ENCODE measurements at places on chromosomes 2 and 18. TPM values are rescaled to one million over a fixed set of nuclear protein-coding genes. Genes with fewer than 3 reads are reported as not detected.

GRCh38 chr2:142596334-142597088 lies 281.0 kb upstream of the KYNU start:
- DNase-seq, result no peak

- no peak for DNase-seq
Measured at GRCh38 chr2:113842919-113843736, 46.8 kb upstream of the ACTR3 start.

GRCh38 chr2:240460253-240460711 lies 24.8 kb downstream of the GPC1 start:
- peak; percentile 0 for DNase-seq

DNA sequence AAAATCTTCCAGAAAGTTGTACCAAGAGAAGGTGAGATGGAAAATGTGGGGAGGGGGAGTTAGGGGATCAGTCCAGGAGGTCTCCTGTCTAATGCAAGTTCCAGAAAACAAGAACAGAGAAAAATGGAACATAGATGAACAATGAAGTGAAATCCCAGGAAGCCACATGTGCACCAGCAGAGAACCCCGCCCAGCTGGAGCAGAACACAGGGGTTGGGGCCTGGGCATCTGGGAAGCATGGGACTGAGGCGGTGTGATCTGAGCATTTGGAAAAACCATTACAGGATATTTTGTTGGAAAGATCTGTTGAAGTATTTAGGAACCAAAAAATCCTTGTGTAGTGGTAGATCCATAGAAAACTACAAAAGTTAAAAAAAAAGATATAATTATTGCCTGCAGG lies 133.7 kb downstream of the INO80D start:
- no peak for DNase-seq

LCT gene
- 0.29 TPM for total RNA-seq

DNA sequence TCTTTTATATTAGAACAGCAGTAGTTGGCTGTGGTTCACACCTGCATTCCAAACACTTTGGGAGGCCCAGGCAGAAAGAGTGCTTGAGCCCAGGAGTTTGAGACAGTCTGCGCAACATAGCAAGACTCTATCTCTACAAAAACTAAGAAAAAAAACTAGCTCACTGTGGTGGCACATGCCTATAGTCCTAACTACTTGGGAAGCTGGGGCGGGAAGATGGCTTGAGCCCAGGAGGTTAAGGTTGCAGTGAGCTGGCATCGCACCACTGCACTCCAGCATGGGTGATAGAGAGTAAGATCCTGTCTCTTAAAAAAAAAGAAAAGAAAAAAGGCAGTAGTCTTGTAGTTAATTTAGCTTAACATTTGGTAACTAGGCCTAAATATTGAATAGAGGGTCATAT lies 136.6 kb downstream of the AGPS start:
- DNase-seq, result no peak

DNA sequence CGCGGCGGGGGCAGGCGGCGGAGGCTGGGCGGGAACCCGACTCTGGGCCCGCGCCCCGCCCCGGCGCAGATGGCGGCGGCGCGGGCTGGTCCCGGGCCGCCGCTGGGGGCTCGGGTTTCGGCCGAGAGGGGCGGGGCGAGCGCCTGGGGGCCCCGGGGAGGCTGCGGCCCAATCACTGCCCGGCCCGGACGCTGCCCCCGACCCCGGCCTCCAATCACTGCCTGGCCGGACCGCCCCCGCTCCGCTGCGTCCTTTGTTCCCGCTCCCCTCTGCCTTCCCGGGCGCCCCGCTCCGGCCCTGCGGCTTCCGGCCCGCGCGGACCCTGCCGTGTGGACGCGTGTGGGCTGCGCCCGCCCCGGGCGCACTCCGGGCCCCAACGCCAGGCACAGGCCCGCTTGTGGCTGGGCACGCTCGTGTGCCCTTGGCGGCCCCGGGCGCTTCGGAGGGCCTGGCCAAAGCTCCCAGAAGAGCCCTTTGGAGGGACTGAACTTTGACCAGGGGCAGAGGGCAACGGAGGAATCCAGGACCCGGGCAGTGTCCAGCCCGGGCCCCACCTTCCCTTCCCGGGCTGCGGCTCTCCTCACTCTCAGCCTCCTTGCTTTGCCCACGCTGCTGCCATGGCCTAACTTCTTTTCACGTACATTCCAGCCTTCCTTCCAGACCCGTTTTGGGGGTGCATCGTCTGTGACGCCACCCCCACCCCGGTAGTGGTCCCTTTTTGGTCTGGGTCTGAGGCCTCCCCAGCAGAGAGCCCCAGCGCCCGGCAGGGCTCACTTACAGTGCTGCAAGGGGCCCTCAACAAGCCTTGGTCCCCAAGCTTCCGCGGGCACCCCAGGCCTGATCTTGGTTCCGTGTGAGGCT lies 27.1 kb upstream of the PTMA start:
- peak; percentile 23 for DNase-seq

DNA sequence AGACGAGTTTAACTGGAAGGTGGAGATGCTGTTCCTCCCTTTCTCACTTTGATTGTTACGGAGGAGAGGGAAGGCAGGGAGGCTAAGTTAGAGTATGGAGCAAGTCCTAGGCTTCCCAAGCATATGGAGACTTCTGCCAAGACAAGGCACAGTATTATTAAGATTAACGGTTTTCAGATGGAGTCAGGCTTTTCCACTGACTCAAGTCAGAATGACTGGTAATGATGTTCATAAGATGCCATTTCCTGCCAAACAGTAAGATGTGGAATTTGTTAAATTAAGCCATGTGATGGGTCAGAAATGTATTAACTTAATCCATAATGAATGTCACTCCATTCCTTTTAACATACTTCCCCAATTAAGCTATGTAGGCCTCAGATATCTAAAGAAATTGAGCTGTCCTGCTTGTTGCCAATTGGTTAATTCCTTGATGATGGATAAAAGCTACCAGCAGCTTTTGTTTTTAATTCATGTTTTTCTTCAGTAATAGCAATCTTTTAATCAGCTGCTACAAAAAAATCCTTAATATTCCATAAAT lies 383.7 kb downstream of the ZNF521 start:
- no peak for DNase-seq

EFHD1 gene
- 1.8 TPM for total RNA-seq

GRCh38 chr2:23092831-23093230 lies 292.1 kb upstream of the KLHL29 start:
- DNase-seq, result no peak

- no peak for DNase-seq
Measured at GRCh38 chr2:6111781-6112261, 419.6 kb downstream of the SOX11 start.

STK11IP gene
- total RNA-seq, result 27.0 TPM

DNA sequence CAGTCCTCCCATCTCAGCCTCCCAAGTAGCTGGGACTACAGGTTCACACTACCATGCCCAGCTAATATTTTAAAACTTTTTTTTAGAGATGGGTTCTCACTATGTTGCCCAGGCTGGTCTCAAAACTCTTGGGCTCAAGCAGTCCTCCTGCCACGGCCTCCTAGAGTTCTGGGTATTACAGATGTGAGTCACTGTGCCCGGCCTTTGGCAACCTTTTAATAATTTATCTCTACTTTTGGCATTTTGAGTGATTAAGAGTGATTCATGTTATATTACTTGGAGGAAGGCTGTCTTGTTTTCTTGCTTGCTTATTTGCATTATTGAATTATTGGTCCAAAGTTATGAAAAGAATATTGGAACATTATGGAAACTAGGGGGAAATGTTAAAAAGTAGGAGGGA lies 24.3 kb downstream of the NCOA1 start:
- DNase-seq, result no peak

GRCh38 chr18:3294435-3295080 lies 32.6 kb downstream of the MYL12B start:
- no peak for DNase-seq

PLB1 gene
- total RNA-seq, result 0.72 TPM

DNA sequence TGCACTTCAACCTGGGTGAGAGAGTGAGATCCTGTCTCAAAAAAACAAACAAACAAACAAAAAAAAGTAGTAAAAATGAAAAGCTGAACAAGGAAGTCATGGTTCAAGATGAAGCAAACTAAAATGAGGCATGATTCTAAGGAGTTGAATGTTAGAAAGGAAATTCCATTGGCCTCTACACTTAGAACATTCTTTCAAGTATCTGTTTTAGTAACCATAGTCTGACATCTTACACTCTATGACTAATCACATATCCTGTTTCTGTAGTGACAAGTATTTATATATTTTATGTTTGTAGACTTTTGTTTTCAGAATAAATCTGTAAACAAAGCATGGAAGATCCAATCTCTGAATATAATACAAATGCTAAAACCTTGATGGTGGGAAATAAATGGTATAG lies 164.1 kb downstream of the KIAA1328 start:
- no peak for DNase-seq

DNA sequence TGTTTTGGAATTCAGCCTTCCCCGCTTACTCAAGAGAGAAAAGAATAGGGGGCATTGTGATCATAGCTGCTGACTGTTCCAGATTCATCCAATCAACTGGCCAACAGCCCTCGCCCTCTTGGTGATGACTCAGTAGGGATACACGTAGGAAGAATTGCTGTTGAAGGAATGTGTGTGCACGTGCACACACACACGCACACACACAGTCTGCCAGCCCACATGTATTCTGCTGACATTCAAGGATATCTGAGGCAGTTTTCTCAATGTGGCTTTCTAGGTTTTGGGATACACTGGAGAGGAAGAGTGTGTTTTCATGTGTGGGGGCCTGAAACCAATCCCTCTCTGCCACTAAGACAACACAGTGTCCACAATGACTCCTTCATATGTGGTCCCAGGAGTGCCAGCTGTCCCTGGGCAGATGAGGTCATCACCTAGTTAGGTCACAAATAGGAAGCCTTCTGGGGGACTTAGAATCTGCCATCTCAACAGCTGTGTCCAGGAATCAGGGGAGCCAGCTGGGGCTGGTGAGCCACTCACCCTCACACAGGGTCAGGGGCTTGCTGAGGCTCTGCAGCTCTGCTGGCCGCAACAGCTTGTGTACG lies 352.6 kb downstream of the SS18 start:
- DNase-seq, result no peak

DNA sequence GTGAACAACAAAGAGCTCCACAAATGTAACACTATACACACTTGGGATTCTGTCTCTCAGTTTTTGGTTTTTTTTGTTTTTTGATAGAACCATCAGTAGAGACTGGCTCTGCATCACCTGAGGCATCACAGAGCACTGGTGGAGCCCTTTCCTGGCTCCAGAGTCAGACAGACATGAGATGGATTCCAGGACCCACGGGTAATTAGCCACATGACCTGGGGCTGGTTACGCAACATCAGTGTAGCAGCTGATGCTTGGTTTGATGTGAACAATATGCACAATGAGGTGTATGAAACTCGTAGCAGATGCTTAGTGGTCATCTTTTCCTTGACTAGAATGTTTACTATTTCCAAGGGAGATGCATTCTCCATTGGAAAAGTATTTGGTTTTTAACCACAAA lies 40.7 kb downstream of the CMPK2 start:
- no peak for DNase-seq

- DNase-seq, result no peak
Measured at GRCh38 chr2:13093416-13093991, 376.8 kb downstream of the TRIB2 start.

GRCh38 chr2:239401881-239402233 lies 1.0 kb upstream of the HDAC4 start:
- no peak for DNase-seq
